ENCODE measurements at places on chromosomes 2 and 18.

- DNase-seq = no peak
Observed at GRCh38 chr2:23106242-23106785, 278.7 kb upstream of the KLHL29 start.

DNA sequence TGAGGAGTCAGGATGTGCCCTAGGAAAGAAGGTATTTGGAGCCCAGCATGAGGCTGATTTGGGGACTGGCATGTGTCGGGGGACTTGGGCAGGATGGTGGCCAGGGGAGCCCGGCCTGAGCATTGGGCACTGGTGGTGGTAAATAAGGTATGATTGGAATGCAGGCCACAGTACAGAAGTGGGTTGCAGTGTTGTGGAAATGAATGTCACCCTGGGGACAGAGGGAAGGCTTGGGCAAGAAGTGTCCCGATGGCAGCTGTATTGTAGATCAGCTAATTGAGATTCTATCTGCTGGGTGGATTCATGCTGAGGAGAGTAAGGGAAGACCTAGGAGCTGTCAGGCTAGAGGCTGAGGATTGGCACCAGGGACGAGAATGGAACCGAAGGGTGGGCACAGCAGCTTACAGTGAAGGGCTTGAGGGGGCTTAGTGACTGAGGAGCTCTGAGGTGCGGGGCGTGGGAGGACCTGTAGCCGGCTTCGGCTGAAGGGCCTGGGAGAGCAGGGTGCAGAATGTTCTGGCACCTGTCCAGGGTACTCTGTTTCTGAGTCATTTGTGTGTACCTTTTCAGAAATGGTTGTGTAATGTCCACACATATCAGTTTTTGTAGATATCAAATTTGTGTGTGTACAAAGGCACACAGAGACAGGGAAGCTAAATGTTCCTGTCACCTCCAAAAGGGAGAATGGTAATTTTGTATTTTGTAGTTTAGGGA lies 170.2 kb downstream of the PRKCE start:
- no peak for DNase-seq

GRCh38 chr2:120825370-120826259 lies 89.9 kb downstream of the GLI2 start:
- DNase-seq = no peak

GRCh38 chr2:210546424-210547208 lies 9.8 kb upstream of the CPS1 start:
- no peak for DNase-seq

- DNase-seq = peak; percentile 58
Observed at GRCh38 chr2:173978447-173978846, 13.3 kb upstream of the SP3 start.

DNA sequence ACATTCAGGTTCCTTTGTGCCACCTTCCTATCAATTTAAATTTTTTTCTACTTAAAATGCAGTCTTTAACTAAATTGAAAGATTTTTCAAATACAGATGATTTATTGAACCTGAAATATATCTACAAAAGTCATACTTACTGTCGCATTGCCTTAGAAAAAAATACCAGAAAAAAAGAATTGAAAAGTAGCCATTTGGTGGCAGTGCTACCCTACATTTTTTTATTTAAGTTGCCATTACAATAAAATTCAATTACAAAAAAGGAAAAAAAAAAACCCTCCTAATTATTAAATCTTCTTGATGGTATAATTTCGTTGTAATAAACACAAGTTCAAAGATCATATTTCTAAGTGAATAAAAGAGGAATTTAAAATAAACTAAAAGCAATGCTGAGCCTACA lies 43.4 kb downstream of the DSC3 start:
- DNase-seq = no peak

Measured in inflammatory macrophage treated with lipopolysaccharide for 4 hours (primary cell).